Vein endothelial cell (primary cell): ENCODE measurements at places on chromosomes 12 and 14. TPM values are rescaled to one million over a fixed set of nuclear protein-coding genes. Genes with fewer than 3 reads are reported as not detected.

RNASE1 gene
- total RNA-seq, result 34.0 and 52.4 TPM in 2 replicates

TPPP2 gene
- total RNA-seq, result not detected in 2 replicates

HRK gene
- not detected in 2 replicates for total RNA-seq

KRT71 gene
- not detected in 2 replicates for total RNA-seq
